ENCODE measurements at places on chromosomes 13 and 19. TPM values are rescaled to one million over a fixed set of nuclear protein-coding genes. Genes with fewer than 3 reads are reported as not detected.

Gene POMP
- 116 TPM for total RNA-seq

Gene NDUFA3
- total RNA-seq: 96.7 TPM

Gene RFPL4A
- total RNA-seq: not detected

GRCh38 chr13:32042551-32042950, 11.0 kb downstream of the FRY start:
- peaks cover 6% of the 10 kb centered on the region for H3K4me1 ChIP-seq
- no peak for DNase-seq
- no peaks in the 10 kb centered on the region for H3K27me3 ChIP-seq

- no peaks in the 10 kb centered on the region for H3K27me3 ChIP-seq
- no peak for DNase-seq
- H3K27ac ChIP-seq: no peak overlapping the region
- H3K4me3 ChIP-seq: no peak overlapping the region
Observed at GRCh38 chr19:29764361-29764760, 47.4 kb upstream of the CCNE1 start.

GRCh38 chr13:113545931-113546516, 38.5 kb upstream of the TFDP1 start:
- peaks cover 5% of the 10 kb centered on the region for H3K4me1 ChIP-seq
- no peak for DNase-seq
- peaks cover 7% of the 10 kb centered on the region for H3K36me3 ChIP-seq
- no peak overlapping the region for H3K4me3 ChIP-seq
- H3K27me3 ChIP-seq: no peaks in the 10 kb centered on the region

Data from activated CD8-positive, alpha-beta T cell treated with anti-CD3 and anti-CD28 coated beads for 36 hours (primary cell).